GM06990 (cell line): ENCODE measurements at places on chromosomes 13 and 19.

GRCh38 chr13:93151277-93151676 lies 75.3 kb upstream of the GPC6 start:
- no peak for DNase-seq

DNA sequence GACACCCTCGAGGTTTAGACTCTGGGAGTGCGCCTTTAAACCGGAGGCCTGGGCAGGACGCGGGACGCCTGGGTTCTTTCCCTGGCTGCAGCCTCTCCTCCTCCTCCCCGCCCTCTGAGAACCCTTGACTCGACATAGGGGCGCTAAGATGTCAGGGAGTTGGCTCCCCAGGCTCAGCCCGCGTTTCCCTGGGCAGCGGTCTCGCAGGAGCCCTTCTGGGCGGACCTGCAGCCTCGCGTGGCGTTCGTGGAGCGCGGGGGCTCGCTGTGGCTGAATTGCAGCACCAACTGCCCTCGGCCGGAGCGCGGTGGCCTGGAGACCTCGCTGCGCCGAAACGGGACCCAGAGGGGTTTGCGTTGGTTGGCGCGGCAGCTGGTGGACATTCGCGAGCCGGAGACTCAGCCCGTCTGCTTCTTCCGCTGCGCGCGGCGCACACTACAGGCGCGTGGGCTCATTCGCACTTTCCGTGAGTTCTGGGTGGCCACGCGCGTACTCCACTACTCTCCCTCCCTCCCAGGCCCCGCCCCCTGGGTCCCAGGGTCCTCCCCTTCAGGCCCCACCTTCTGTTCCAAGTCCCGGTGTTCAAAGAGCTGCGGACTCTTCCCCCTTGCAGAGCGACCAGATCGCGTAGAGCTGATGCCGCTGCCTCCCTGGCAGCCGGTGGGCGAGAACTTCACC lies 1.3 kb downstream of the ICAM5 start:
- peak; percentile 69 for DNase-seq

- DNase-seq = no peak
These were observed 6.3 kb upstream of the RXFP2 start for GRCh38 chr13:31733066-31733465.

DNA sequence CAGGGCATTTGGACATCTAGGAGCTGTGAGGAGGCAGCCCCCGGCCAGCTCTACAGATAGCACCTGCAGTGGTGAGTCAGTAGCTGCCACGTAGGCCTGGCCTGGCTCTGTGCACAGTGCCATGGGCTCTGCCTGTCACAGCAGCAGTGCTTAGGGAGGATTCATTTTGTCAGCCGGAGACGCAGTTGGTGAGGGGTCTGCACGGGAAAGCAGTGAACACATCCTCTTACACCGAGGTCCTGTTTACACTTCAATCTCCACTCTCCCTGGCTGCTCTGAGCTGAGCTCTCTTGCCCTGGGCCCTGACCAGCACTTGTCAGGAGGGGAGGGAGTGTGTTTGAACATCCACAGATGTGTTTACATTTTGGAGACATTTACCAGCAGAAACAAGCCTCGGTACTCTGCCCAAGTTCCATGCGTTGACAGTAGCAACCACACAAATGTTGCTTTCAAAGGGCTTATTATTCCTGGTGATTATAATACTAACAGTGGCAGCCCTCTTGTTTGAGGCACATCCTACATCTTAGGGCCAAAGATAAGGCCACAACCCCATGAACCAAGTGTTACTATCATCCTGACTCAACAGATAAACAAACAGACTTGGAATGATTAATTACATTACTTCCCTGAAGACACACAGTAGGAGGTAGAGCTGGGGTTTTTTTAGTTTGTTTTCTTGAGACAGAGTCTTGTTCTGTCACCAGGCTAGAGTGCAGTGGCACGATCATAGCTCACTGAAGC lies 148.9 kb downstream of the USP12 start:
- DNase-seq = no peak

- no peak for DNase-seq
These were observed 258.5 kb downstream of the DLEU7 start for GRCh38 chr13:50584856-50585580.

DNA sequence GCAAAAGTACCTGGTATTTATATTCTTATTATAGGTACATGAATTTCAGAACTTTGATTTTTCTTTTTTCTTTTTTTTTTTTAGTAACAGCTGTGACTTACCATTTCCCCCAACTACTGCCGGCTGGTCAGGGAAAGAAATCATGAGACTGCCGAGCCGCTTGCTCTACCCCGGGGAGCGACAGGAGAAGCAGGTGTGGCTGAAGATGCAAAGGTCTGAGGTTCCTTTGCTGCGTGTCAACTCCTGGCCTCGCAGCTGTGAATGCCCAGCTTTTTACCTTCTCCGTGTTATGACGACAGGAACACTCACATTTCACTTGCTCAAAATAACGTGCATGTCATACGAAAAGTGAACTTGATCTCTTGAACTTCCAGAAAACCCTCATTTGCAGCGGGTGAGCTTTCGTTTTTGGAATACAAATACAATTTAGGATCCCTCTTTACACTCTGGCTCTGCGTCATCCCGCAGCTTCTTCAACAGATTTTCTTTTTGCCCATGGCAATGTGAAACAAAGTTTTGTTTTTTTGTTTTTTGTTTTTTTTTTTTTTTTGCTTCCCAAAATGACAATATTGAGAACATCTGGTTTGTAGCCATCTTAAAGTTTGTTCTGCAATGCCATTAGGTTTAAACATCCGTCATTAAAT lies 117.9 kb downstream of the EFNB2 start:
- no peak for DNase-seq
